ENCODE measurements at places on chromosomes 1 and 21.

GRCh38 chr1:33123266-33123665 lies 42.3 kb downstream of the AZIN2 start:
- no peak overlapping the region for H3K4me3 ChIP-seq
- peaks cover under 1% of the 10 kb centered on the region for H3K36me3 ChIP-seq
- peaks cover 10% of the 10 kb centered on the region for H3K27me3 ChIP-seq

- no peak overlapping the region for H3K27ac ChIP-seq
- DNase-seq = no peak
- H3K36me3 ChIP-seq = peaks cover 6% of the 10 kb centered on the region
- H3K4me3 ChIP-seq = no peak overlapping the region
- peaks cover 12% of the 10 kb centered on the region for H3K27me3 ChIP-seq
Measured at GRCh38 chr21:43815107-43815613, 25.8 kb downstream of the RRP1 start.

DNA sequence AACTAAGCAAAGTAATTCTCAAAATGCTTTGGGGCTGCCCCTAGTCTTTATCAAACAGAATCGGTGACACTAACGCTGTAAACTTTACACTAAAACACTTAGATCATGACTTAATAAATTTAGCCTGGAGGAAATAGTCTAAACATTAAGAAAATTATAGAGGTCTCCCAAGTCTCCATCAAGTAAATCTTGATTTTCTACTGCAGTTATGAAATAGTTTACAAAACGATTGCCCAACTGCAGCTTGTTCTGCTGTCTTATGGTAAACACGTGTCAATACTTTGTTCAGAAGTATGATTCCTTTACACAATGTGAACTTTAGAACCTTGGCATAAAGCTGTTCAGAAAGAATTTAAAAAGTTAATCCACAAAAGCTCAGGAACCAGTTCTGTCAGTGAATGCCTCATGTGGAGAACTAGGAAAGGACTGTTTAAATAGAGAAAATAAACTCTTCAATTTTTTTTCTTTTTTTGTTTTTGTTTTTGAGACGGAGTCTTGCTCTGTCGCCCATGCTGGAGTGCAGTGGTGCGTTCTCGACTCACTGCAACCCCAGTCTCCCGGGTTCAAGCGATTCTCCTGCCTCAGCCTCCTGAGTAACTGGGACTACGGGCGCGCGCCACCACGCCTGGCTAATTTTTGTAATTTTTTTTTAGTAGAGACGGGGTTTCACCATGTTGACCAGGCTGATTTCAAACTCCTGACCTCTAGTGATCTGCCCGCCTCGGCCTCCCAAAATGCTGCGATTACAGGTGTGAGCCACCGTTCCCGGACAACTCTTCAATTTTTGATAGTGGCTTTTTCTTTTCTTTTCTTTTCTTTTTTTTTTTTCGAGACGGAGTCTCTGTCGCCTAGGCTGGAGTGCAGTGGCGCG lies 1.6 kb downstream of the DDI2 start:
- peaks cover 21% of the 10 kb centered on the region for H3K4me1 ChIP-seq
- no peak for DNase-seq
- H3K27me3 ChIP-seq = peaks cover 14% of the 10 kb centered on the region
- H3K36me3 ChIP-seq = peaks cover 5% of the 10 kb centered on the region
- H3K27ac ChIP-seq = no peak overlapping the region
- H3K4me3 ChIP-seq = peak overlapping the region; percentile 96

DNA sequence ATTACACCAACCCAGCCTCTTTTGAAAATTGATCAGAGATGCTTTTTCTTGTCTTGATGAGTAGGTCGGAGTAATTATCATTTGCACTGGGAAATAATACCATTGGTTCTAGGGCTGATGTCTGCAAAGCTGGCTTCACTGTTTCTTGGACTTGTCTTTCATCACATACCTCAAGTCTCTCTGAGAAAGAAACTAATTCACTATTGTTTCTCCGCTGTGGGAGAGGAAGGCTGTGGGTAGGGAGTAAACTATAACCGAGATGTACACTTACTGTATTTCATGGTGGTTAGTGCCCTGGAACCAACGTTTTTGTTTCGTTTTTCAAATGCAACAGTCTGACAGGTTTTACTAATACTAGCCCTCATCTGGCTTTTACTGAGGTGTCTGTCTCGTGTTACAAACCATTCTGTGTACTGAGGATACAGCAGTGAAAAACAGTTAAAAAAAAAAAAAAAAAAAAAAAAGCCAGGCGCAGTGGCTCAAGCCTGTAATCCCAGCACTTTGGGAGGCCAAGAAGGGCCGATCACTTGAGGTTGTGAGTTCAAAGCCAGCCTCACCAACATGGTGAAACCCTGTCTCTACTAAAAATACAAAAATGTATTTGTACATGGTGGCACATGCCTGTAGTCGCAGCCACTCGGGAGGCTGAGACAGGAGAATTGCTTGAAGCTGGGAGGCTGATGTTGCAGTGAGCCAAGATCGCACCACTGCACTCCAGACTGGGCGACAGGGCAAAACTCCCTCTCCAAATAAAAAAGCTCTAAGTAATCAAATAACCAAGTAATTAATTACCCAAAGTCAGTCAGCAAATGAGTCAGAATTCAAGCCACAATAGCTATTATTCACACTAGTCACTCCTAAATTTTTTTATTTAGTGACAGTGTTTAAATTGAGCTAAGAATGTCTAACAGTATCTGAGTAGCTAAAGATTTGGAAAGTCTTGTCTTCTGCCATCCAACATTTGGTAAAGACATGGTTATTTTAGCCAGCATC lies 23.3 kb downstream of the TOMM20 start:
- peaks cover 11% of the 10 kb centered on the region for H3K36me3 ChIP-seq
- peaks cover 2% of the 10 kb centered on the region for H3K27me3 ChIP-seq
- H3K27ac ChIP-seq = no peak overlapping the region
- DNase-seq = no peak

DNA sequence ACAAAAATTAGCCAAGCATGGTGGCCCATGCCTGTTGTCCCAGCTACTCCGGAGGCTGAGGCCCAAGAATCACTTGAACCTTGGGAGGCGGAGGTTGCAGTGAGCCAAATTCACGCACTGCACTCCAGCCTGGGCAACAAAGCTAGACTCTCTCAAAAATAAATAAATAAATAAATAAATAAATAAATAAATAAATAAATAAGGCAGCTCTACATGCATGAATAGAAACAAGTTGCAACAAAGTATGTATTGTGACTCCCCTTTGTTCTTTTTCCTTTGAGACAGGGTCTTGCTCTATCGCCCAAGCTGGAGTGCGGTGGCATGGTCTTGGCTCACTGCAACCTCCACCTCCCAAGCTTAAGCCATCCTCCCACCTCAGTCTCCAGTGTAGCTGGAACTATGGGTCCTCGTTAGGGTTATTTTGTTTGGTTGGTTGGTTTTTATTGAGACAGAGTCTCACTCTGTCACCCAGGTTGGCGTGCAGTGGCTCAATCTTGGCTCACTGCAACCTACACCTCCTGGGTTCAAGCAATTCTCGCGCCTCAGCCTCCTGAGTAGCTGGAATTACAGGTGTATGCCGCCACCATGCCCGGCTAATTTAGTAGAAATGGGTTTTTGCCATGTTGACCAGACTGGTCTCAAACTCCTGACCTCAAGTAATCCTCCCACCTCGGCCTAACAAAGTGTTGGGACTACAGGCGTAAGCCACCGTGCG lies 8.0 kb downstream of the USP48 start:
- H3K4me1 ChIP-seq = peaks cover 7% of the 10 kb centered on the region
- H3K27ac ChIP-seq = no peak overlapping the region
- no peaks in the 10 kb centered on the region for H3K36me3 ChIP-seq
- no peak for DNase-seq

DNA sequence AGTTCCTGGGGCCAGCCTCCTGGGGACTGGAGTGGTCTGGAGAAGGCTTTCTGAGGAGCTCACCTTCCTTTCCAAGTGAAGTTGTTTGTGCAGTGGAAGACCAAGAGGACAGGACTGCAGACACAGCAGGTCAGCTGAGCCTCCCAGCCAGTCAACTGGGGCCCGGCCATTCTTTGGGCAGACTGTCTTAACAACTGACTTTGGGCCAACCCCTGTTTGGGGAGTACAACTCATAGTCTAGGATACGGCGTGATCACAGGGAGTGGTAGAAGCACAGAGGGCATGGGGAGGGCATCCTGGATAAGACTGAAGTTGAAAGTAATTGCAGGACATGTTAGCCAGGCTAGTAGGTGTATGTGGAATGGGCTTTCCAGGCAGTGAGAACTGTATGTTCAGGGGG lies 50.3 kb downstream of the PGM1 start:
- peaks cover 3% of the 10 kb centered on the region for H3K27me3 ChIP-seq
- H3K4me3 ChIP-seq = no peak overlapping the region
- H3K4me1 ChIP-seq = peaks cover 7% of the 10 kb centered on the region
- peaks cover 2% of the 10 kb centered on the region for H3K36me3 ChIP-seq
- DNase-seq = no peak

DNA sequence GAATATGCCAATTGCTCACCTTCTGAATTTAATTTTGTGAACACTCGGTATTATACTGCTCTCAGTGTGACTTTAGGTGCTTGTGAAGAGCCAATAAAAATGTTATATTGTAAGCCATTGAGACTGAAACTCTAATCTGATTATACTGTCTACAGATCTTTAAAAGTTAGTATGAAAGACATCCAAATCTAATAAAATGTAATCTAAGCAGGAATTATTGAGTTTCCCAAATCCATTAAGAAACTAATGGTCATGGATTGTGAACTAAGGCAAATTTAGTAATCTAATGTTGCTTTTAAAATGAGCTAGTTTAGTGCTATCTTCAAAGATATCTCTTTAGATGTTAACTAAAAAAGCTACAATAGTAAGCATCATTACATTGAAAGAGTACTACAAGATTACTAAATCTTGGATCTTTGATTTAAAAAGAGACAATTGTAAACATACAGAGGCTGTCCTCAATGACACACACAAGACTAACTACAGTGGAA lies 1132.4 kb upstream of the B3GALT2 start:
- no peak for DNase-seq
- no peak overlapping the region for H3K27ac ChIP-seq
- H3K4me3 ChIP-seq = no peak overlapping the region
- no peaks in the 10 kb centered on the region for H3K27me3 ChIP-seq

DNA sequence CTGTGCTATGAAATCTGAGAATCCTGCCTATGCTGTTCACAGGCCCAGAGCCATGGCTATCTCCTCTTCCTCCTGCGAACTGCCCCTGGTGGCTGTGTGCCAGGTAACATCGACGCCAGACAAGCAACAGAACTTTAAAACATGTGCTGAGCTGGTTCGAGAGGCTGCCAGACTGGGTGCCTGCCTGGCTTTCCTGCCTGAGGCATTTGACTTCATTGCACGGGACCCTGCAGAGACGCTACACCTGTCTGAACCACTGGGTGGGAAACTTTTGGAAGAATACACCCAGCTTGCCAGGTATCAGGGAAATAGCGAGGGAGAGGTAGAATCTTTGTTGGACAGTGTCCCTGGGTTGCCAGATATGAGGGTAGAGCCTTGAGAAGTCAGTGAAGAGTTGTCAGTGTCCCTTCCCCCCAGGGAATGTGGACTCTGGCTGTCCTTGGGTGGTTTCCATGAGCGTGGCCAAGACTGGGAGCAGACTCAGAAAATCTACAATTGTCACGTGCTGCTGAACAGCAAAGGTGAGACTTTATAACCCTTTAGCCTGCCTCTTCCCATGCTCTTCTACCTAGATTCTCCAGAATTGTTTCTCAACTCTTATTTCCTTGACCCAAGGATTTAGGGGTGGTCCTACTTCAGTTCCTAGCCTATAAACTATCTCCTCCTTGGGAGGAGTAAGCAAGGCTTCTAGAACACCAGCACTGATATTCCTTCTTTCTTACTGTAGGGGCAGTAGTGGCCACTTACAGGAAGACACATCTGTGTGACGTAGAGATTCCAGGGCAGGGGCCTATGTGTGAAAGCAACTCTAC lies 1.4 kb downstream of the NIT1 start:
- H3K4me1 ChIP-seq = peaks cover 53% of the 10 kb centered on the region
- H3K27ac ChIP-seq = peak overlapping the region; percentile 95
- peak; percentile 27 for DNase-seq
- H3K27me3 ChIP-seq = peaks cover 11% of the 10 kb centered on the region
- H3K36me3 ChIP-seq = peaks cover 35% of the 10 kb centered on the region

DNA sequence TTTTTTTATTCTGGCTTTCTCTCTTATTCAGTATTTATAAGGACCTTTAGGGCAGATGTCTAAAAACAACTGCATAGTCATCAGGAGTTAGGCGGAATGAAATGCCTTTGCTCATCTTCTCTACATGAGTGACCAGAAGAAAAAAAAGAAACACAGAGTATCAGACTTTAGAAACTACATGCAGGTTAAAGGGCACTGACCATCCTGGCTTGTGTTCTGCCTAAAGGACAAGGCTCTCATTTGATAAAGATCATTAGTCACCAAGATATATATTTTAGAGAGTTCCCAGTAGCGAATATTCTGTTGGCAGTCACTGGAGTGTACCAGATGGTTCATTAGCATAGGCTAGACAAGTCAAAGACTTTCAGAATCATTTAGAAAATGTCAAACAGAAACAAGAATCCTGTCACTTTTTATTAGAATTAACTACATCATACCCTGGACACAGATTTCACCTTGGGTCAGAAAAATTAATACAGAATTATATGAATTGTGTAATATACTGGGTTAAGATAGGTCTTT lies 145.6 kb downstream of the NR5A2 start:
- H3K36me3 ChIP-seq = no peaks in the 10 kb centered on the region
- H3K27ac ChIP-seq = no peak overlapping the region
- DNase-seq = no peak
- H3K4me3 ChIP-seq = no peak overlapping the region
- no peaks in the 10 kb centered on the region for H3K27me3 ChIP-seq
- H3K4me1 ChIP-seq = no peaks in the 10 kb centered on the region

- H3K36me3 ChIP-seq = peaks cover 5% of the 10 kb centered on the region
- H3K4me3 ChIP-seq = no peak overlapping the region
- peaks cover 14% of the 10 kb centered on the region for H3K27me3 ChIP-seq
- no peak overlapping the region for H3K27ac ChIP-seq
- peaks cover 19% of the 10 kb centered on the region for H3K4me1 ChIP-seq
Measured at GRCh38 chr1:156623946-156624813, 5.0 kb downstream of the HAPLN2 start.

- H3K36me3 ChIP-seq = peaks cover 1% of the 10 kb centered on the region
- H3K4me1 ChIP-seq = no peaks in the 10 kb centered on the region
- H3K27me3 ChIP-seq = no peaks in the 10 kb centered on the region
Measured at GRCh38 chr1:184285401-184286087, 101.3 kb upstream of the C1orf21 start.

DNA sequence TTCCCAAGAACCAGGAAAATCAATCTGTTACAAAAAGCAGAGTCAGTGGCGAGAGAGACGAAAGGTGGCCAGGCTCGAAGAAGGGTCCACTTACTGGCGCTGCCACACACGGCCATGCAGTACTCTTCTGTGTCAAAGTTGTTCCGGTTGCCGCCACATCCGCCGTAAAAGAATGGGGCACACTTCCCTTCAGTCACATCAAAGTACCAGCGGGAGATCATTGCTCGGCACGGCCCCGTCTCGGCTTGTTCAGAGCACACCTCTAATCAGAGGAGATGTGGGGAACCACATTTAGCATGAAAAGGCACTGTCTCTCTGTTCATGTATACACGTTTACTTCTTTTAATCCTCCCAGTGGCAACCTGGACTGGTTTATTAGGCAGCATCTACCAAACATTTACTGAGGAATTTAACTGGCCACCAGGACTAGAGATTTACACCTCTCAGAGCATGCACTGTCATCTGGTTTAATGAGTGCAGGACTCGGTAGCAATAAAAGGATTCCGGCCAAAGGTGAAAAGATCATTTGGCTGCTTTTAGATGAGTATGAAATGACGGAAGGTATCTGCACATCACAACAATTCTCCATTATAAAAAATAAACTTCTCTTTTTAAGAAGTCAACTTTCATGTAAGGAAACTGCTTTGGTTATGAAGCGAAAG lies 170.5 kb downstream of the APP start:
- no peak overlapping the region for H3K27ac ChIP-seq
- no peak for DNase-seq
- peaks cover 3% of the 10 kb centered on the region for H3K27me3 ChIP-seq
- no peak overlapping the region for H3K4me3 ChIP-seq
- peaks cover 34% of the 10 kb centered on the region for H3K4me1 ChIP-seq

GRCh38 chr1:70195342-70195741 lies 10.0 kb downstream of the LRRC40 start:
- no peaks in the 10 kb centered on the region for H3K27me3 ChIP-seq
- no peak overlapping the region for H3K4me3 ChIP-seq
- no peak overlapping the region for H3K27ac ChIP-seq
- H3K36me3 ChIP-seq = no peaks in the 10 kb centered on the region

Measured in endothelial cell (in vitro differentiated cells).